ENCODE measurements at places on chromosomes 7 and 10.

DNA sequence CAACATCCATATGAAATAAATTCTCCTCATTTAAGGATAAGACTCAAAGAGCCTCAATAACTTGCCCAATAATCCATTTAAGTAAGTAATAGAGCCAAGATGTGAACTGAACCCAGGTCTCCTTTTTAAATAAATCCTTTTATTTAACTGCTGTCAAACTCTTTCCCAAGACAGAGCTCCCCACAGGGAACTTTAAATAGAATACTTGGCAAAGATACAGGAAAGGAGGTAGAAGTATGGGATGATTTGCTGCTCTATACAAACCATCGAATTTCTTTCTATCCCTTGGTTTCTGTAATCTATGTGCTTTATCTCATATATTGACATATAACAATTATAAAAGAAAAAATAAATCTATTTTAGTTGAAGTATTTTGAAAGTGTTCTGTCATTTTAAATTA is 295.9 kb downstream of the CSTF2T start:
- H3K27me3 ChIP-seq: no peaks in the 10 kb centered on the region
- no peak overlapping the region for H3K4me3 ChIP-seq
- H3K4me1 ChIP-seq: no peaks in the 10 kb centered on the region
- no peak for DNase-seq
- H3K36me3 ChIP-seq: no peaks in the 10 kb centered on the region

DNA sequence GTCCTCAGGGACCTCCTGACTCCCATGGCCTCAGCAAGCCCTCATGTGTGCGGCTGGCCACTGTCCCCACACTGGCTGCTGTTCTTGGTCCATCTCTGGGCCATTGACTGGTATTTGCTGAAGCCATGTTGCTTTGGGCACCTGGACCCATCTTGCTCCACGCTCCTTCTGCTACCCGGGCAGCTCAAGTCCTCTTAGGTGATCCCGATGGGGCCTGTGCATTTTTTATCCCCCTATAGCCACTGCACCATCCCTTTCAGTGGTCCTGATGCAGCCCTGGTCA is 16.7 kb downstream of the RAMP3 start:
- H3K36me3 ChIP-seq: no peaks in the 10 kb centered on the region
- no peak overlapping the region for H3K4me3 ChIP-seq
- H3K27ac ChIP-seq: no peak overlapping the region
- no peak for DNase-seq
- no peaks in the 10 kb centered on the region for H3K4me1 ChIP-seq

GRCh38 chr7:31782411-31782991 is 95.5 kb downstream of the PPP1R17 start:
- no peak for DNase-seq
- no peak overlapping the region for H3K4me3 ChIP-seq
- H3K4me1 ChIP-seq: peaks cover 19% of the 10 kb centered on the region
- no peak overlapping the region for H3K27ac ChIP-seq

GRCh38 chr10:53403688-53404087 is 631.1 kb upstream of the MBL2 start:
- no peaks in the 10 kb centered on the region for H3K27me3 ChIP-seq
- H3K36me3 ChIP-seq: no peaks in the 10 kb centered on the region
- no peak overlapping the region for H3K4me3 ChIP-seq
- no peaks in the 10 kb centered on the region for H3K4me1 ChIP-seq
- H3K27ac ChIP-seq: no peak overlapping the region

- H3K27me3 ChIP-seq: no peaks in the 10 kb centered on the region
- H3K36me3 ChIP-seq: no peaks in the 10 kb centered on the region
- H3K27ac ChIP-seq: no peak overlapping the region
- no peak for DNase-seq
- no peaks in the 10 kb centered on the region for H3K4me1 ChIP-seq
These were observed 166.8 kb downstream of the ETV1 start for GRCh38 chr7:13822678-13823077.

DNA sequence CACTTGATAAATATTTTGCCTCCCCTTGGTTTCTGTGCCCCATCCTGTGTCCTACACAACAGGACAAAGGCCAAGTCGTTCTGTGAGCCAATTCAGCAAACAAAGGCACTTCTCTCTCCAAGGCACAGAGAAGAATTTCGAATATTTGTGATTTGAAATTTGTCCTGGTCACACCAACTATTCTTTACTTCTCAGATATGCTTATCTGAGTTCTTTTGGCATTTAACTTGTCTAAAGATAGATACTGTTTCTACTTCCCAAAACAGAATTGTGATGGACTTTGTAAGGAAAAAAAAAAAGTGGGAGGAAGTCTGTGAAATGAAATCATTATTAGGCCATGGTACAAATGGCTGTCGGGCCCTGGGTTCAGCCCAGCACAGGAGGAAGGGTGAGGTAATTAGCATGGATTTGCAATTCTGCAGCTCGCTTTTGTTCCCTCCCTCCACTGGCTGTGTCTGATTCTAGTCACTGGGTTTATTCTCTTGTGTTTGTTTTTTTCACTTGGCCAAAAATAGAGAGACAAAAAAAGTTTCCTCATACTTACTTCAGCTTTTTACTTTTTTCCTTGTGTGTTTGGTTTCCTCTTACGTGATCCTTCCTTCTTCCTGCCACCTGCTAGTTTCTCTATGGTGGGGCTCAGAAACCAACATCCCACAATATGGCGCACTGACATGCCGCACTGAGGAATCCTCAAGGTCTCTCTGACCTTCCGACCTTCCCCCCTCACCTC is 108.2 kb upstream of the MKLN1 start:
- H3K4me3 ChIP-seq: no peak overlapping the region
- peaks cover 11% of the 10 kb centered on the region for H3K4me1 ChIP-seq
- H3K27ac ChIP-seq: peak overlapping the region; percentile 87
- no peaks in the 10 kb centered on the region for H3K27me3 ChIP-seq
- H3K36me3 ChIP-seq: no peaks in the 10 kb centered on the region
- peak; percentile 56 for DNase-seq
